Stimulated activated CD4-positive, alpha-beta T cell treated with anti-CD3 and anti-CD28 coated beads, Interleukin-12 subunit alpha, Interleukin-12 subunit beta, amount 100 ng/mL, for 4 hours (primary cell): ENCODE measurements at places on chromosomes 6 and 20.

DNA sequence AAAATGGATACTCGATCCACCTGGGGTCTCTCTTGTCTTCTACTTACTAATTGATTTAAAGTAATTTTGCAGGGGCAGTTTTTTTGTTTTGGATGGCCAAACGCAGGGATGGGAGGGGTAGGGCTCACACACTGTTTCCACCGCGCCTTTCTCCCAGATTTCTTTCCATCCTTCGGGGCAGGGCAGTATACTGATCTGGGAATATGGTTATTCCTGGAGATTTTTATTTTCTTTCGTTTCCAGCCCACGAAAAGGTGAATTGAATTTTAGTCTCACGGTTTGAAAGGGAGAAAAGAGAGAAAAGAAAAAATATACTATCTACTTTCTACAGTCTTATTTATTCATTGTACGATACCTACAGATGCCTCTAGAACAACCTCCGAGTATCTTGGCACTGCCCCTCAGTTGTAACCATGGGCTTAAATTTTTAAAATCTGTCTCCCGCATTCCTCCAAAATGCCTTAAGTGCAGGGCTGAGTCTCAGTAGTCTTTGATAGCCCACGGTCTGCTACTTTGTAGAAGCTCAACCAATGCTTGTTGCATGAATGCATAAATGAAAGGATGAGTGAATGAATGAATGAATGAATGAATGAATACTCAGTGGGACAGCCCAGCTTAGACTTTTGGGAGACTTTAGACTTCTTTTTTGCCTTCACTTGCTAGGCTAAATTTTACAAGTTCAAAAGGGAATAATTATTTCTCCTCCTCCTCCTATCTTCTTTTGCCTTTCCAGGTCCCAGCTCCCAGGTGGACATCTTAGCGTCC, 18.1 kb upstream of the TRIM27 start:
- no peak for DNase-seq

- peak; percentile 13 for DNase-seq
These were observed 174.4 kb upstream of the RIN2 start for GRCh38 chr20:19583532-19584175.

DNA sequence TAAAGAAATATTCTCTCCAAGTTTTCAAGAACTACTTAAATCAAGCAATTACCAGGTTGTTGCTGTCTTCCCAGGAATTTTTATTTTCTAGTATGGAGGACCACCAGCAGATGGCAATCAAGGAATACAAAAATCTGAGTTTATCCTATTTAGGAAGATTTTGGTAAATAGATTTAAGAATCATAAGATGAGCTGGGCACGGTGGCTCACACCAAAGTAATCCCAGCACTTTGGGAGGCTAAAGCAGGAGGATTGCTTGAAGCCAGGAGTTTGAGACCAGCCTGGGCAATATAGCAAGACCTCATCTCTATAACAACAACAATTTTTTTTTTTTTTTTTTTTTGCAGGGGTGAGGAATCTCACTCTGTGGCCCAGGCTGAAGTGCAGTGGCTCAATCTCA, 19.3 kb upstream of the SEC63 start:
- no peak for DNase-seq

DNA sequence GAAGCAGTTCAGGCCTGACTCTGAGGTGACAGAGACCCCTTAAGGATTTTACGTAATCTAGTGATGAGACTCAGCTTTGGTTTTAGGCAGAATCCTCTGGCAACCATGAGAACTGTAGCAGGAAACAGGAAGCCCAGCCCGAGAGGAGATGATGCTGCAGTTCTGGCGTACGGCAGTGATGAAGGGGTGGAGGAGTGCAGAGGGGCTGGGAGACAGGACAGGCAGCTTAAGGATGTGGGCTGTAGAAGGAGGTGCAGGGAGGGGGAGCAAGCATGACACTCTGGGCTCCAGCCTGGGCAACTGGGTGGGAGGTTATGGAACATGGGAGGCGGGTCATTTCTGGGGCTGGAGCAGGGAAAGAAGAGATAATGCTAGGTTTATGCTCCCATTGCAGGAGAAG, 67.1 kb downstream of the LRFN2 start:
- no peak for DNase-seq

- no peak for DNase-seq
These were observed 40.4 kb downstream of the UNC5CL start for GRCh38 chr6:40998661-40999060.

- no peak for DNase-seq
These were observed 167.9 kb upstream of the MAN1A1 start for GRCh38 chr6:119517428-119517827.

DNA sequence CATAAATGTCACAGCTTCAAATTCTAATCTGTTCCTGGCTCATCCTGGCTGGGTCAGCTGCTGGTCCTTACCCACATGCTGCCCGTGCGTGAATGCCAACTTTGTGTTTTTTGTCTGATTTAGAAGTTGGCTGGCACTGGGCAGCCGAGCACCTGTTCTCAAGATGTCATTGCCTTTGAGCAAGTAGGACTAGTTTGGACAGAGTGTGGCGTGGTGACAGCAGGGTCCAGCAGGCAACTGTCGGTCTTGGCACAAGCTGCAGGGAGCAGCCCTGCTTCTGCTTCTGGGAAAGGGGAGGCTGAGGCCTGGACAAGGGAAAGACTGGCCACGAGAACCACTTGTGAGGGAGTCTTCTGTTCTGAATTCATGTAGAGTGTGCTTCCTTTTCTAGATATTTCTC, 26.4 kb upstream of the ADRM1 start:
- DNase-seq = no peak

DNA sequence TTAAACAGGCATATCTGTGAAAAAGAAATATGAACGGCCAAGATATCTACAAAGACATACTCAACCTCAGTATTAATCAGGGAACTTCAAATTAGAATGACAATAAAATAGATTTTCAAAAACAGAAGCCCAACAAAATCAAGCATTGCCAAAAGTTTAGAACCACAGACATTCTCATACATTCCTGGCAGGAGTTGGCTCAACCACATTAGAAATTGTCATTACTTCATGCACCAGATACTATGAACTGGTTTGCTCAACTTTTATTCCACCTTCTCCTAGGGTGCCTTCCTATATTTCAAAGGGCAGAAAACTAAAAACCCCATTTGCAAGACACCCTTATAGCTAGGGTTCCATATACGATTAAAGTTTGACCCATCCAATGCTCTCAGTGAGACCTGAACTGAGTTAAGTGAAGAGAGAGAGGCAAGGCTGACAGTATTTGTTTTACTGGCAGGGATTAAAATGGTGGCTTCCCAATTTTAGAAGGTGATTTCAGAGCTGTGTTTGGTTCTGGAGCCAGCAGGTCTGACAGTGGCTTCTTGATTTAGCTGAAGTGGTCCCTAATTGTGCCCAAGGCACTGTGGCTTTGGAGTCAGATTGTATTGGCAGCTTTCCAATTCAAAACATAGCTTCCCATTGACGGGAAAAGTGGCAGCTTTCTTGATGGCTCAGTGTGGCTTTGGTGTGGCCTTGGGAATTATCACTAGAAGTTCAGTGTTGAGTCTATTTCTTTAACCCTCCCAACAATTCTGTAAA, 77.1 kb upstream of the CDYL start:
- no peak for DNase-seq

- no peak for DNase-seq
These were observed 7.2 kb upstream of the TRIB3 start for GRCh38 chr20:373171-373890.
